Natural killer cell (primary cell): ENCODE measurements at places on chromosomes 3 and 15. TPM values are rescaled to one million over a fixed set of nuclear protein-coding genes. Genes with fewer than 3 reads are reported as not detected.

MAP3K13 gene
- total RNA-seq: 3.3 TPM

SLC27A2 gene
- 0.47 TPM for total RNA-seq

POMGNT2 gene
- total RNA-seq: 7.4 TPM

GOLGA6L7 gene
- total RNA-seq: not detected

CADM2 gene
- not detected for total RNA-seq

FAM174B gene
- 0.68 TPM for total RNA-seq

CACNA2D3 gene
- total RNA-seq: not detected

GLDN gene
- total RNA-seq: not detected

ISG20 gene
- 137 TPM for total RNA-seq

DLEC1 gene
- 6.1 TPM for total RNA-seq
